Iris pigment epithelial cell (primary cell): ENCODE measurements at places on chromosomes 7 and 10.
A peak's percentile ranks its signal among the peaks of the same experiment; 100 is the strongest.

DNA sequence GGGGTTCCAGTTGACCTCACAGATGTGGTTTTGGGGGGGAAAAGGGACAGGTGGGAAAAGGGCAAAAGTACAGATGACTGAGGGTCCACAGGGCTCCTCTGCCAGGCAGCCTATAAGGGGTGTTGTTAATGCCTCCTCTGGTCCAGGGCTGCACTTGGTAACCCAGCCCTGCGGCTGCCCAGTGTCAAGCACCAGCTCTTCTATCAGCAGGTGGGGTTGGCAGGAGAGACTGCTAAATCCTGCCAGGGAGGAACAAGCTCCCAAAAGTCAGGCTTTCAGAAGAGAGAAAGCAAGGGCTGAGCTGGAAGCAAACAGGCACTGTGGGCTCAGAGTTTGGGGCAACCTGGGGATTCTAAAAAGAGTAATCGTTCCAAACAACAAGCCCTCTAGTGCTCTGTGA lies 39.1 kb downstream of the LRRC20 start:
- no peak for DNase-seq

- DNase-seq, result peak; percentile 60
These were observed 161.4 kb downstream of the PIP4K2A start for GRCh38 chr10:22552888-22553378.

GRCh38 chr7:49635800-49636199 lies 137.6 kb upstream of the VWC2 start:
- no peak for DNase-seq

DNA sequence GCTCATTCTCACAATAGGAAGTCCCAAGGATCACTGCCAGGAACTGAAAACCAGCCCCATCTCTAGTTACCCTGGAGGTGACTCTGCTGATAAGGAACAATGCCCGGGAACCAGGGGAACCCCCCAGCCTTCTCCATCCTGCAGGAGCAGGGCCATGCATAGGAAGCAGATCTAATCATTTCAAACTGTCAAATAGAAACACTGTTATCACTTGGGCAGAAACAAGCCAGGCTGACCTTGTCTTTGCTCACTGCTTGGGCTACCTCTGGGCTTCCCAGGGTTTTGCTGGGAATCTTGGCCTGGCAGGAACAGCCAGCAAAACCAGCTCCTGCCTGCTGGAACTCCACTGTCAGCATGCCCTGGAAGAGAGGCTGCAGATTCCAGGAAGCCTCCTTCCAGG lies 114.1 kb downstream of the RNF216 start:
- DNase-seq, result no peak

DNA sequence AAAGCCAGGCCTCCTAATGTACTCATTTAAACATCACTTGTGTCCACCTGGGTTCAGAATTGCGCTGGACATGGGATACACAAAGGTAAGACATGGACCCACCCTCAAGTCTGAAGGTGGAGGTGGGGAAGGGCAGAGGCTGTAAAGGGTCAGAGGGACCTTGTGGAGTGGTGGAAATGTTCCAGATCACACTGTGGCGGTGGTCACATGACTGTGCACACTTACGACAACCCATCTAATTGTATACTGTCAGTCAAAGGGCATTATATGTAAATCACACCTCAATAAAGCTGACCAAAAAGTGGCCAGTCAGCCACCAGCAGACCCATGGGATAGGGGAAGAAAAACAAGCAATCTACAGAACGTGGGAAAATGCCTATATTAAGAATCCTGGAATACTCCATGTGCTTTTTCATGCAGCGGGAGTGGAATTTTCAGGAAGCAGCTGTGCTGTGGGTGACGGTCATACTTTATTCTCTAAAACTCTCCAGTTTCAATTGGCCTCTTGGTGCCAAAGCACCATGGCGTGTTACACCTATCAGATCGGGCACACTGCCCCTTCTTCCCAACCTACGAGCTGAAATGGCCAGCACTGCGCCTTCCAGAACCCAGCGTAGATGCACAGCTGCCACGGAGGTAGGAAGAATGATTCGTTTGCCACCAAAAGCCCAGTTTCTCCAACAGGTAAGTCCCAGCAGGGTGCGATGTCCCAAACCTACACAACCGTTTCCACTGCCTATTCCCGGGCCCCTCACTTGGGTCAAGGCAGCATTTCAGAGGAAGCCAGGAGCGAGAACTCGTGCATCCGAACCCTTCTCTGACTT lies 69.8 kb downstream of the PRKAG2 start:
- no peak for DNase-seq

- DNase-seq, result no peak
These were observed 165.2 kb upstream of the CDCA7L start for GRCh38 chr7:22110881-22111280.

DNA sequence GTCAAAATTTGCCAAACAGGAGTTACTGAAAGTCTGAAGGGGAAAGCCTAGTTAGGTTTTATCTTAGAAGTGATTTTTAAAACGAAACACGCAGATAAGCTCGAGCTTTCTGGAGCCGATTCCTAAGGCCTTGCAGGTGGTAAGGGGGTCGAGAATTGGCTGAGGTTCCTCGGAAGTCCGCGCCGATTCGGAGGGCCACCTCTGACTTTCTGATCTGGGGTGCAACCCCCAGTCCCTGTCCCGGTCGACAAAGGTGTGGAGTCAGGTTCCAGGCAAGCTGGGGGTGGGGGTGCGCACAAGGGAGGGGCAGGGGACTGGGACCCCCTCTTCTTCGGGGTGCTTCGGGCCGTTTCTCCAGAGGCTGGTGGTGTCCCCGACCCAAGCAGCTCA lies 701 bp upstream of the CUL1 start:
- no peak for DNase-seq

GRCh38 chr10:126387041-126387921 lies 996 bp downstream of the ADAM12 start:
- DNase-seq, result peak; percentile 70

GRCh38 chr7:142584765-142585164 lies 164.5 kb upstream of the PRSS1 start:
- DNase-seq, result peak; percentile 74

DNA sequence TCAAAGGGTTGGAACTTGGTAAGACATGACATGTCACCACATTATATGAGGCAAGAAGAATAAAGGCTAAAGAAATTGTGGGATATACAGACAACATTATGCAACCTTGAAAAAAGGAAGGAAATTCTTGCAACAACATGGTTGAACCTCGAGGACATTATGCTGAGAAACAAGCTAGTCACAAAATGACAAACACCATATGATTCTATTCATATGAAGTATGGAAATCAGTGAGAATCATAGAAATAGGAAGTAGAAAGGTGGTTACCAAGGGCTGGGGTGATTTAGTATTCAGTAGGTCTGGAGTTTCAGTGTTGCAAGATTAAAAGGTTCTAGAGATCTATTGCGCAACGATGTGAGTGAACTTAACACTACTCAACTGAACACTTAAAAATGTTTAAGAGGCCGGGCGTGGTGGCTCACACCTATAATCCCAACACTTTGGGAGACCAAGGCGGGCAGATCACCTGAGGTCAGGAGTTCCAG lies 126.9 kb upstream of the TBX20 start:
- DNase-seq, result peak; percentile 4

DNA sequence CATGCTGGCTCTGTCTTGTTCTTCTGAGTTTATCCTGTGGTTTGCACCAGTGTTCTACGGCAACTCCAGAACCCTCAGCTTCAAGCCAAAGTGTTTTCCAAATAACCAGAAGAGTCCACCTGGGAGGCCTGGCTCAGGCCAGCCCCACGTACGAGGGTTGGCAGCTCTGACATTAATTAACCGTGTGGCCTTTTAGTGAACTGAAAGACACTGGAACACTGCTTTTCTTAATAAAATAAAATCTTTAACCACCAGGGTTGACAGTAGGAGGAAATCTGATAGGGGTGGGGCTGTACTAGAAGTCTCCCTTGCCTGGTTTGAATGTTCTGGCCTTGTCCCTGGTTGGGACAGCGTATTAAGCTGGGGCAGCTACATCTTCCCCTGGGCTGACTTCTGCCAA lies 64.9 kb downstream of the SYPL1 start:
- no peak for DNase-seq

GRCh38 chr10:79932841-79933379 lies 16.0 kb downstream of the SFTPD start:
- no peak for DNase-seq

- DNase-seq, result peak; percentile 18
These were observed 975.8 kb upstream of the LRRTM3 start for GRCh38 chr10:65950075-65950474.

DNA sequence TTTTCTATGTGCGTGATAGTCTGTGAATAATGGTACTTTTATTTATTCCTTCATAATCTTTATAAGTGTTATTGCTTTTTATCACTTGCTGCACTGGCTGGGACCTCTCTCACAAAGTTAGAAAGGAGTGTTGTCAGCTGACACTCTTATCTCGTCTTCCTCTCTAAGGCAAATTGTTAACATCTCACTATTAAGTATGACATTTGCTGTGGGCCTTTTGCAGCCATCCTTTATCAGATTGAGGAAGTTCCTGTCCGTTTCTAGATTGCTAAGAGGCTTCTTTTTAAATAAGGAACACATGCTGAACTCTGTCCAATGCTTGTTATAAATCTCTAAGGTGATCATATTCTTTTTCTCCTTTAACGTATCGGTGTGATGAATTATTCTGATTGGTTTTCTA lies 27.4 kb upstream of the DIP2C start:
- DNase-seq, result no peak

- no peak for DNase-seq
These were observed 16.3 kb downstream of the MSRB2 start for GRCh38 chr10:23111517-23112286.

GRCh38 chr10:12617191-12618175 lies 268.1 kb downstream of the CAMK1D start:
- no peak for DNase-seq

- DNase-seq, result no peak
These were observed 20.3 kb downstream of the H2AZ2 start for GRCh38 chr7:44827567-44827966.

- DNase-seq, result peak; percentile 4
These were observed 1361.7 kb downstream of the XPNPEP1 start for GRCh38 chr10:108561649-108562048.

DNA sequence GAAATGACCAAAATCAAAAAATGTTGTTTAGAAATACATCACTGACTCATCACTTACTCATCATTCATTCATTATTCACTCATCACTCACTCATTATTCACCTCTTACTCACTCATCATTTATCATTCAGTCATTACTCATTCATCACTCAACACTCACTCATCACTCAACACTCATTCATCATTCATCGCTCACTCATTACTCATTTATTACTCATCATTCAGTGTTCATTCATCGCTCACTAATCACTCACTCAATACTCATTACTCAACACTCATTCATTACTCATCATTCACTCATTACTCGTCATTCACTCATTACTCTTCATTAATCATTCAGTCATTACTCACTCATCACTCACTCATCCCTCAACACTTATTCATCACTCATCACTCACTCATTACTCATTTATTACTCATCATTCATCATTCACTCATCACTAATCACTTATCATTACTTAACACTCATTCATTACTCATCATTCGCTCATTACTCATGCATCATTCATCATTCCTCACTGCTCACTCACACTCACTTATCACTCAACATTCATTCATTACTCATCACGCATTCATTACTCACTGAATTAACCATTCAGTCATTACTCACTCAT lies 238.5 kb downstream of the ADARB2 start:
- DNase-seq, result no peak

- peak; percentile 48 for DNase-seq
These were observed 44.1 kb downstream of the VTI1A start for GRCh38 chr10:112491144-112491543.

GRCh38 chr10:84539216-84539615 lies 210.8 kb downstream of the CCSER2 start:
- DNase-seq, result no peak

DNA sequence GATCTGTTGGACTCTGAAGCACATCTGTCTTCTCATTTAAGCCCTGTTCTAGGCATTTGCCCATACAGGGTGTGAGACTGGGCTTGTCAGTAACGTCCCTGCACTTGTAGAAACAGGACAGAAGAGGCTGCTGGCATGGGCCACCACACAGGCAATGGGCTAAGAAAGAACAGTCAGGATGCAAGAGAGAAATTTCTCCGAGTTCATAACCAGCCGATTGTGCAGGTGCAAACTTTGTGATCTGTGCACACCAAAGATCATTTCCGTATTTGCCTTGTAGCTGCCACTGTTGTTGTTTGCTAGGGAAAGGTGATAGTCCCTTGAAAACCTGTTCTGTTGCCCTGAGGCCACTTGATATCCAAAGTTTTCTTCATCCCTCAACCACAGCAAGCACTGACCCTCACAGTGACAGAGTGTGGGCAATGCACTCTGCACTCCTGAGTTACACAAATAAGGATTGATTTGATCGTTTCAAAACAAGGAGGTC lies 20.3 kb downstream of the KLF6 start:
- no peak for DNase-seq

DNA sequence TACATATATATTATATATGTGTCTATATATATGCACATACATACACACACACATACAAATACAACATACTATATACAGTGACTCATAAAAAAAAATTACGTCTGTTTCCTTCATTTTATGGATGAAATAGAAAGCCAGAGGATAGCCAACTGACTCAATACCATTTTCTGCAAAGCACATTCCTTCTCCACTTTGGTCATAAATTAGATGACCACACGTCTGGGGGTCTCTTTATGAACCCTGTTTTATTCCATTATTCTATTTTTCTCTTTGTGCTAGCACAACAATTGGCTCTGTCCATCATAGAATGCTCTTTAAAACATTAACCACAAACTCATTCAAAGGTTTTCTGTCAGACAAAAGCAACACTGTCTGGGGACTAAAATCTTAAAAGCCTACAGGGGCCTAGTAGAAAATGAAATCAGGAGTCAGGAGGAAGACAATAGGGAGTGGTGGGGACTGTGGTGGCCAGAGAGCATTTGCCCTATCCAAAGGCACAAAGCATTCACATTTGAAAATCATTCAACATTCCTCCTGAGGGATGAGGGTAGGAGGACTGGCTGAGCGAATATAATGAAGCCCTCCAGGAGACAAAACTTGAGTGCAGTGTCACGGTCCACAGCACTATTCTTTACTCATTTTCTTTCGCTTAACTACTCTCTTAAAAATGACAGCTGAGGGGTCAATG lies 4.3 kb downstream of the CUBN start:
- DNase-seq, result no peak

DNA sequence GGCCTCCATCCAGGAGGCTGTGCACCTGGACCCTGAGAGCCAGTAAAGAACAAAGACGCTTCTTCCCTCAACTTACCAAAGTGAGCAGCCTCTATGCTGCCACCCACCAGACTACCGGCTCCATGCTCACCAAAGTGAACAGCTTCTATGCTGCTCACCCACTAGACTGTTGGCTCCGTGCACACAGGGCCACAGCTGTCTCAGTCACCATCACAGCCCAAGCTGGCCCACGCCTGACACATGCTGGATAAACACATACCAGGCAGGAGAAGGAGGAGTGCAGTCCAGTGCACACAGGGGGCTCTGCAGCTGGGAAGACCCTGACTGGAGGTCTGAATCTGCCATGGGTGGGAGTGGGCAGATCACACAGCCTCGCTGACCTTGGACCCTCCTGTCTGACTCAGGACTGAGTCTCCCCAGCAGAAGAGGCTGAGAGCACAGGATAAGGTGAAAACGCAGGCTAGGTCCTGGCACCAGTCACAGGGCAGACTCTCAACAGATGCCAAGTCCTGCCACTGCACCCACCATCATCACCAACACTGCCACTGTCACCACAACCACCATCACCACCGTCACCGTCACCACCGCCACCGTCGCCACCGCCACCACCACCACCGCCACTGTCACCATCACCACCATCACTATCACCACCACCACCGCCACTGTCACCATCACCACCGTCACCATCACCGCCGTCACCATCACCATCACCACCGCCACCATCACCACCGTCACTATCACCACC lies 130.9 kb downstream of the MAD1L1 start:
- no peak for DNase-seq

GRCh38 chr7:104983076-104983577 lies 30.9 kb upstream of the KMT2E start:
- no peak for DNase-seq
